ENCODE measurements at places on chromosomes 13 and 19.
A peak's percentile ranks its signal among the peaks of the same experiment; 100 is the strongest.

- ATAC-seq = no peak
Observed at GRCh38 chr13:31803311-31803710, 64.0 kb downstream of the RXFP2 start.

DNA sequence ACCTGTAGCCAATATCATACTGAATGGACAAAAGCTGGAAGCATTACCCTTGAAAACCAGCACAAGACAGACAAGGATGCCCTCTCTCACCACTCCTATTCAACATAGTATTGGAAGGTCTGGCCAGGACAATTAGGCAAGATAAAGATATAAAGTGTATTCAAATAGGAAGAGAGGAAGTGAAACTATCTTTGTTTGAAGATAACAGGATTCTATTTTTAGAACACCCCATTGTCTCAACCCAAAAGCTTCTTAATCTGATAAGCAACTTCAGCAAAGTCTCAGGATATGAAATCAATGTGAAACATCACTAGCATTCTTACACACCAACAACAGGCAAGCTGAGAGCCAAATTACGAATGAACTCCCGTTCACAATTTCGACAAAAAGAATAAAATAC, 17.8 kb upstream of the CCNA1 start:
- no peak for ATAC-seq

- no peak for ATAC-seq
Observed at GRCh38 chr19:3055741-3056416, 6.4 kb downstream of the TLE5 start.

GRCh38 chr19:57887195-57887941, 1.5 kb downstream of the ZNF814 start:
- no peak for ATAC-seq

DNA sequence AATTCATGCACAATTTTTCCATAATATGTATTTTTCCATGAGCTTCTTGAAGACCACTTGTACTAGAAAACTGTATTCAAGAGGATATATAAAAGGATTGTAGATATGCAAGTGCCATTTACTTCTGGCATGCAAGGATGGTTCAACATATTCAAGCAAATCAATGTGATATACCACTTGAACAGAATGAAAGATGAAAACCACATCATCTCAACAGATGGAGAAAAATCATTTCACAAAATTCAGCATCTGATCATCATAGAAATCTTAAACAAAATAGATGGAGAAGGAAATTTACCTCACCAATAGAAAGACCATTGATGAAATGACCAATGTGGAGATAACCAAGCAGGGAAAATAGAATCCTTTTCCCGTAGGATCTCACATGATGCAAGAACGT, 5.1 kb upstream of the ZNF816 start:
- no peak for ATAC-seq

GRCh38 chr13:26482451-26483197, 74.9 kb upstream of the WASF3 start:
- peak; percentile 58 for ATAC-seq

GRCh38 chr13:21800837-21801616, 130.2 kb downstream of the FGF9 start:
- ATAC-seq = no peak

GRCh38 chr19:33400856-33401682, 27.6 kb downstream of the CEBPG start:
- no peak for ATAC-seq

DNA sequence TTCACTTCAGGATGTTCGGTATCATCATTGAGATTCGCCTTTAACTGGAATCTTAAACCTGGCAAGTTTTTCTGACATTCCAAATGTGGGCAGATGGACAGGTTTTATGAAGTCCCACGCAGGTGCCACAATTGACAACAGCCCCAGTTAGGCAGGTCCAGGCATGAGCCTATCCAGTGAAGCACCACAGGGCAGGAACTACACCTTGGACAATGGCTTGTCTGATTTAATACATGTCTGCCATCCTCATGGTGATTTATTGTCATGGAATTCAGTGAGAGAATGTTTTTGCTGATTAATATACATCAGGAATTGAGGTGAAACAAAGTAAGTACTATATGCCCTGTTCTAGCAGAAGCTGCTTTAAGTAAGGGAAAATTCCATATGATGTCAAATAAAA, 10.2 kb upstream of the TPP2 start:
- no peak for ATAC-seq

DNA sequence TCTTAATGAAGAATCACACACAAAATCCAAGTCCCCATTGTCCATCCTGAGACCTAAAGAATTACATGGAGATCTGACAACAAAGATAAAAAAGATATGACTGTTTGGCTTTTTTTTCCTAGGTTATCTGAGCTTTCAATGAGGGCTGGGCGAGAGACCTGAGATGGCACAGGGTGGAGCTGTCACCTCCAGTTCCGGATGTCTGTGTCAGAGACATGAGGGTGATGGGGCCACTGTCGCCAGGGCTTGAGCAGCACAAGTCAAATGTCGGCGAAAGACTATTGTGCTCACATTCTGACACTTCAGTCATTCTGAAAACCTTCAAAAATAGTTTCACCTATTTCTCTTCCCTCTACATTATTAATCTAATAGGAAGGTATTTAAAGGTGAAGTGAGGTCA, 65.7 kb downstream of the SLC7A1 start:
- no peak for ATAC-seq

DNA sequence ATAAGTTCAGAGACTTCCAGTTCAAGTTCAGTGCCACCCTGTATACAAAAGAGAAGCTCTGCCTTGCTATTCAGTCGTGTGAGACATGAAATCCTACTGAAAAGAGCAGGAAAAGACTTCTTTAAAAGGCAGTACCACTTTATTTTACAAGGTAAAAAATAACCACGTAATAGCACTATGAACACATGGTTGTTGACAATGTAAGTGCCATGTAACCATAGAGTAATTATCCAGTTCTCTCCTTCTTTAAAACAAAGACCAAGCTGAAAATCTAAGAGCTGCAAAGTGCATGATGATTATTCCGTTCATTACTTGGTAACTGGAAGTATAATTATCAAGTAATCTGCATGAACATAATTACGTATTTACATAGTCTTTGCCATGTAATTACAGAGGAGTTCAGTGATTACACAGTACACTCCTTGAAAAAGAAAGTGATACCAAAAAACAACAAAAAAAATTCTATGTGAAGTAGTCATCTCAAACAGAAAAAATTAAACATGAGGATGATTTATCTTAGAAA, 288.7 kb downstream of the EFNB2 start:
- ATAC-seq = no peak

DNA sequence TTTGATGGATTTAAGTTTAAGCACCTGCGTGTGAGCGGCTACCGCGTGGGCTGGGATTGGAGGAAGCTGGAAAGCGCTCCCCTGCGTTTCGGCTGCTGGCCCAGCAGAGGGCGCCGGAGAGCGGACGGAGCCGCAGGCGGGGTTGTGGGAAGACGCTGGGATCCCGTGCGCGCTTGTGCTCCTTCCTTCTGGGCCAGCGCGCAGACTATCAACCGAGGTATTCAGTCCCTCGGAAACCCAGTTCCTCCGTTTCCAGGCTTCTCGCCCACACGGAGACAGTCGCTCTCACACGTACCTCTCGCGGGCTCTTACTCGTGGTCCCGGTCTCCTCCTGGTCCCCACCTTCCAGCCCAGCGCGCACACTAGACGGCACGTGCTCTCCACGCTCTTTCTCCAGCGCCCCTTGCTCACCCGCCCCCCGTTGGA, 28.8 kb downstream of the EPN1 start:
- ATAC-seq = peak; percentile 24

- ATAC-seq = no peak
Observed at GRCh38 chr19:29625186-29625651, 19.1 kb downstream of the POP4 start.

- ATAC-seq = no peak
Observed at GRCh38 chr13:29917650-29918049, 67.2 kb upstream of the UBL3 start.

- ATAC-seq = no peak
Observed at GRCh38 chr19:54738715-54739114, 402 bp downstream of the KIR2DL3 start.

GRCh38 chr13:102020611-102021216, 381.1 kb downstream of the FGF14 start:
- no peak for ATAC-seq
